ENCODE measurements at places on chromosomes 6 and 20.

DNA sequence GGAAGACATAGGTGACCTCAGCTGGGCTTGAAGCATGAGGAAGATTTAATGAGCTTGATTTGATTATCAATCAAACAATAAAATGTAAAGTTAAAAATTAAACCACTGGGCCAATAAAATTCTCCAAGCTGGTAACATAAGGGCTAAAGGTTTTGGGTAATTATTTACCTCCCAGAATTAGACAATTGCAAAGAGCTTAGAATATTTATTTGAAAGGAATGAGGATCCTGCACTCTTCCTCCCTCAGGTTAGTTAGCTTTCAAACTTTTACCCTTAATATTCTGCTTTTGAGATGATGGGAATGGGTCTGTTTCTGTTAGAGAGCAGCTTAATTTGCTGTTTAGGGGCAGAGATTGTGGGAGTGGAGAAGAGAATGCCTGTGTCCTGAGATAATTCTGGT lies at the start of gene SLC17A4:
TSS of gene SLC17A4 (plus strand) at position 208 of the 400 bp plus-strand sequence. CDS start 7,221 bp downstream, outside the sequence.
- H3K4me3 ChIP-seq = peak within 1 kb of the TSS; percentile 68
- peak within 1 kb of the TSS; percentile 74 for H3K27ac ChIP-seq
- no peak for DNase-seq
- peaks cover 40% of the 10 kb centered on the region for H3K4me1 ChIP-seq
- no peaks in the 10 kb centered on the region for H3K27me3 ChIP-seq

DNA sequence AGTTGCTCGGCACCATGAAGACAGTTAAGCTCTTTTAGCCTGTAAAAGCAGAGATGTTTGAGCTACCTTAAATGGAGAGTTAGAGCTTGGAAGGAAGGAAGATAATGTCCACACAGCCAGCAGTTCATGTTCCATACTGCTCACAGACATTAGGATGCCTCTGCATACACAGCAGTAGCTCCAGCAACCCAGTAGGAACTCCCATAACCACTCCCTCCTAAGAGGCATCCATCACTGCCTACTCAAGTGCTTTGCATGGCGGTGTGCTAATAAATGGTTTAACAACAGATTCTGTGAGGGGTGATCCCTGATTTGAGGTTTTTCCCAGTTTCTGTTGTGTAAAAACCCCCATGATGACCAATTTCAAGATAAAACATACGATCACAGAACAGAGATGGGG lies 286.4 kb downstream of the HACE1 start:
- no peaks in the 10 kb centered on the region for H3K27me3 ChIP-seq
- H3K4me1 ChIP-seq = no peaks in the 10 kb centered on the region
- no peaks in the 10 kb centered on the region for H3K36me3 ChIP-seq
- H3K27ac ChIP-seq = no peak overlapping the region
- no peak overlapping the region for H3K4me3 ChIP-seq

DNA sequence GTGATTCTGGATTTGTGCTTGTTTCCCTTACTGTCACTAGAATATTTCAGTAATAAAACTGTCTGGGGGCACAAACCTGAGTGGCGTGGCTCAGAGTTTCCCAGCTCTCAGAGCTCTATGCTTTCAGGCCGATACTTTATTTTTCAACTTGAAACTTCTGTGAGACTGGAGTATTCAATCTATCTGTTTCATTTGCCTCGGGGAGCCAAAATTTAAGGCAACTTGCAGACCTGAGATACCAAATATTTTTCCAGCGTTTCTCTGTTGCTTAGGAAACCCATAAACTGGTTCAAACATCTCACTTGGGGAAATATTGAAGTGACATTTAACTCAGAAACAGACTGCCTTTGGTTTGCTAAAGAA lies 74.7 kb downstream of the SOBP start:
- no peaks in the 10 kb centered on the region for H3K36me3 ChIP-seq
- H3K4me1 ChIP-seq = no peaks in the 10 kb centered on the region
- H3K27ac ChIP-seq = no peak overlapping the region
- DNase-seq = no peak

DNA sequence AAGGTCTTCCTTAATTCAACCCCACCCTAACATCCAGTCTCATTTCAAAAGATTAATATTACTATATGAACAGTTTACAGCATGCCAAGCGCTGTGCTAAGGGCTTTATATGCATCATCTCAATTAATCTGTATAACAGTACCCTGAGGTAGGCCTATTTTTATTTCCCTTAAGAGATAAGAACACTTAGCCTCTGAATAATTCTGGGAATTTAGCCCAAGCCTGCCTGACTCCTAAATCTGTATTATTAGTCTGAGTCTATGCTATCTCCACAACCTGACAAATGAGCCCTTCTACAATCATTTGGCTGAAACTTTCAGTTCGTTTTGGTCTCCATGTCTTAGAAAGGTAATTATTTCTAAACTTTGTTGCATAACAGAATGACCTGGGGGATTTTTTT lies 77.7 kb upstream of the SAMD5 start:
- no peaks in the 10 kb centered on the region for H3K4me1 ChIP-seq
- no peak for DNase-seq
- no peaks in the 10 kb centered on the region for H3K36me3 ChIP-seq
- no peak overlapping the region for H3K27ac ChIP-seq

DNA sequence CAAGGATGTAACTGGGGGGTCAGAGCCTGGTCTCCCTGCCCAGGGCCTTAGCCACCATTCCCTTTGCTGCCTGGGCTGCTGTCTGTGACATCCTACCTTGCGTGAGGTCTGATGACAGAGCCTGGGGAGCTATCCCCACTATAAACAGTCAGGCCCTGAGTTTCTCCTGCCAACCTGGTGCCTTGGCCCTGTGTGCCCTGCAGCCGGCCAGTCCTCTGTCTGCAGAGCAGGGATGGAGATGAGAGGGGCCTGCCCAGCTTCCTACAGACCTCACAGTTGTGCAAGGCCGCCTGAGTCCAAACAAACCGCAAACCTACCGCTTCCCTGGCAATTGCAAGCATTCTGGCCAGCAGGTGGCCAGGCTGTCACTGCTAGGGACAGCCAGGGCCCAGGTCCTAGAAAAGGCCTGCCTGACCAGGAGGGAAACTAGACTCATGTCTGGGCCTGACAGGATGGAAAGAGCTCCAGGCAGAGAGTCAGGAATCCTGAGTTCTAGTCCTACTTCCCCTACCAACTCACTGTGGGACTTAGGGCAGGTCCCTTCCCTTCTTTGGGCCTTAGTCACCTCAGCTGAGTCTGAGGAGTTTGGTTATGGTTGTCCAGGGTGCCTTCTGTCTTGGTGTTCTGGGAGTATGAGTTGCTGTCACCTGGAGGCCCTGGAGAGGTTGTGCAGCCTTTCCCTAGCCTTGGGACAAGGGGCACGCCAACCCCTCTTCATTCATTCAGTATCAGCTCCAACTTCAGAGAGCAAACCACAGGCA lies 86.2 kb downstream of the VEGFA start:
- peak; percentile 57 for DNase-seq
- no peaks in the 10 kb centered on the region for H3K27me3 ChIP-seq
- H3K27ac ChIP-seq = peak overlapping the region; percentile 1
- H3K4me1 ChIP-seq = peaks cover 6% of the 10 kb centered on the region

- no peaks in the 10 kb centered on the region for H3K27me3 ChIP-seq
- H3K36me3 ChIP-seq = no peaks in the 10 kb centered on the region
Measured at GRCh38 chr6:74967821-74968220, 238.0 kb downstream of the COL12A1 start.

DNA sequence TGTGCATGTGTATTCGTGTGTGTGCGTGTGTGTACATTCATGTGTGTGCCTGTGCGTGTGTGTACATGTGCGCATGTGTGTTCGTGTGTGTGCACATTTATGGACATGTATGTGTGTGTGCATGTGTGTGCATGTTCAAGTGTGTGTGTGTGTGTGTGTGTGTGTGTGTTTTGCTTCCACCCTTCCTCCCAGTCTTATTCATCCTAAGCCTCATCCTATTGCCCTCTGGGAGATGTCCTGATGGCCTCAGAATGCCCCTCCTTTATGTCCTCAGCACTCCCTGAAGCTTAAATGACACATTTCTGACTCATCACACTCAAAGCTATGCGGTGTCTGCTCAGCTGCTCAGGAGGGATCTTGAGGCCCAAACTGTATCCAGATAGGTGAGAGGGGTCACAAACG lies 76.6 kb upstream of the CCDC167 start:
- H3K27ac ChIP-seq = no peak overlapping the region
- H3K4me3 ChIP-seq = no peak overlapping the region

- H3K27ac ChIP-seq = no peak overlapping the region
- no peaks in the 10 kb centered on the region for H3K27me3 ChIP-seq
- DNase-seq = no peak
- H3K36me3 ChIP-seq = no peaks in the 10 kb centered on the region
- no peak overlapping the region for H3K4me3 ChIP-seq
- peaks cover 2% of the 10 kb centered on the region for H3K4me1 ChIP-seq
Measured at GRCh38 chr6:37920667-37921066, 101.1 kb downstream of the ZFAND3 start.

DNA sequence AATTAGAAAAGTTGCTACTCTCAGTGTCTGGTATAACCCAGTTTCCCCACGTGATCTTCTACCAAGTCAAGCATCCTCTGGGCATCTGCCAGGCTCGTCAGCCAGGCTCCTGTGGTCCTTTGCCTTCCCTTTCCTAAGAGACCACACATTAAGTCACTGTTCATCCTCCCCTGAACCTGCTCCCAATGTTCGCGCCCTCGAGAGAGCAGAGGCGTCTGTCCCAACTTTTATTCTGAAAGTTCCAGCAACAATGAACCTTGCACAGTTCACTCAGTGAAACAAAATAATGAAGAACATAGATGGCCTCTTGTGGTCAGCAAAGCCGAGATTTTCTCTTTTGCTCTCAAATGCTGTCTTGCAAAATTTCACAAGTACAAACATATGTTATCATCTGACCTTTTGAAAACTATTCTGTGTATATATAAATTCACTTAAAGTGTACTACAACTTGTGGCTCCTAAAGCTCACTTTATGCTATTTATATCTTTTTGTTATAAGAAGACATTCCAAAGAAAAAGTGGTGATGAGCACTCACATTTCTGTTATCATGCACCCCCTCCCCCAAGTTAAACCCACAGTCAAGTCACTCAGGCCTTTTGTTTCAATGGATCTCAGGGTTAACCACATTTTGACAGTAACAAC lies 39.2 kb upstream of the NHSL1 start:
- no peak overlapping the region for H3K4me3 ChIP-seq
- DNase-seq = no peak
- peak overlapping the region; percentile 73 for H3K27ac ChIP-seq
- H3K36me3 ChIP-seq = no peaks in the 10 kb centered on the region
- H3K27me3 ChIP-seq = no peaks in the 10 kb centered on the region

DNA sequence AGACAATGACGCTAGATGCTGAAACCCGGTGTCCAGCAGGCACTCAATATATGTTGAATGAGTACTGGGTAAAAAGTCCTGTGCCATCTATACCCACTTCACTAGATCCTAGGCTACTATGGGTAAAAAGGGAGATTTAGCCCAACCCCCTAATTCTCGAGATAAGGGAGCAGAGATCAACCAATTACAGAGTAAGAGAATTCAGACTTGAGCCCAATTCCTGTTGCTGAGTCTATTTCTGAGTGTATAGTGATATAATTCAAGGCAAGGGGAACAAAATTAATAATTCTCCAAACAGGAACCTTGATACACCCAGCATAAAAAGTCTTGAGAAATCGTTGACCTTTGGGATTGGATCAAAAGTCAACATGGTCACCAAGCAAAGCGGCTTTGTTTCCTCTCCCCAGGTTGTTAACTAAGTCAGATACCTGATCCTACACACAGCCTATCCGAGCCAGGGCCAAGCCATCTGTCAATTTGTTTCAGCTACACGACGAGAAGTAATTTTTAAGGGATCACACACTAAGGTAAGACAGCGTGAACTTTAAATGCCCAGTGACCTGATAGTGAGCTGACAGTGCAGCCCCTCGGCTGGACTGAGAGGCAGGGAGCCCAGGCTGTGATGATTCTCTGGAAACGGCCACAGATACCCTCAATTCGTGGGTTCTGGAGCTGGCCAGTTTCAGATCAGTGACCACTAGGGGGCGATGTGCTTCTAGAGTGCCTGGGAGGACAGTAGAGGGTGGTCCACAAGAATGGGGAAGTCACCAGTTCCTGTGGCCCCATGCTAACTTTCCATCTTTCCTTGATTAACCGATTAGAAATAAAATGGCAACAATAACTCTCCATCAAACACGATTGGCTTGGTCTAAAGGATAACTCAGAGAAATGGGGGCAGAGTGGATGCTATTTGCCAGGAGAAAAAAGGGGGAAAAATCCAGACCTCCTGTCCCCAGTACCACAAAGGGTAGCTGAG lies 46.2 kb downstream of the SLC22A23 start:
- H3K27me3 ChIP-seq = no peaks in the 10 kb centered on the region
- DNase-seq = peak; percentile 87
- H3K27ac ChIP-seq = peak overlapping the region; percentile 83
- peaks cover 9% of the 10 kb centered on the region for H3K36me3 ChIP-seq
- no peak overlapping the region for H3K4me3 ChIP-seq
